Stimulated activated CD4-positive, alpha-beta T cell treated with anti-CD3 and anti-CD28 coated beads, Interleukin-12 subunit alpha, Interleukin-12 subunit beta, amount 100 ng/mL, for 4 hours (primary cell): ENCODE measurements at places on chromosomes 16 and 17.

DNA sequence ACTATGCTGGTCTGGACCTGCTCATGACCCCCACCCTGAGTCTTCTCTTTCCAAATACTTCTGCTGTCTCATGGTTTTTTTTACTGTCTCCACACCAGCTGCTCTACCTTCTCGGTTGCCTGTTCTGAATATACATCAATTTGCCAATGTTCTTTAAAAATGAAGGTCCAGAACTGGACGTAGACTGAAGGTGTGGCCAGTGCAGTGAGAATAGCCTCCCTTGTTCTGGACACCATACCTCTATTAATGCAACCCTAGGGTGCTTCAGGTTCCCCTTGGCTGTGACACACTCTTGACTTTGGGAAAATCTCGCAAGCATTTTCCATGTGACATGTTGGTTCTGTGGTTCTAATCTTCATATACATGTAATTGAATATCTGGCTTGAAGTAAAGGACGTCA lies 15.3 kb upstream of the IL21R start:
- no peak for DNase-seq

DNA sequence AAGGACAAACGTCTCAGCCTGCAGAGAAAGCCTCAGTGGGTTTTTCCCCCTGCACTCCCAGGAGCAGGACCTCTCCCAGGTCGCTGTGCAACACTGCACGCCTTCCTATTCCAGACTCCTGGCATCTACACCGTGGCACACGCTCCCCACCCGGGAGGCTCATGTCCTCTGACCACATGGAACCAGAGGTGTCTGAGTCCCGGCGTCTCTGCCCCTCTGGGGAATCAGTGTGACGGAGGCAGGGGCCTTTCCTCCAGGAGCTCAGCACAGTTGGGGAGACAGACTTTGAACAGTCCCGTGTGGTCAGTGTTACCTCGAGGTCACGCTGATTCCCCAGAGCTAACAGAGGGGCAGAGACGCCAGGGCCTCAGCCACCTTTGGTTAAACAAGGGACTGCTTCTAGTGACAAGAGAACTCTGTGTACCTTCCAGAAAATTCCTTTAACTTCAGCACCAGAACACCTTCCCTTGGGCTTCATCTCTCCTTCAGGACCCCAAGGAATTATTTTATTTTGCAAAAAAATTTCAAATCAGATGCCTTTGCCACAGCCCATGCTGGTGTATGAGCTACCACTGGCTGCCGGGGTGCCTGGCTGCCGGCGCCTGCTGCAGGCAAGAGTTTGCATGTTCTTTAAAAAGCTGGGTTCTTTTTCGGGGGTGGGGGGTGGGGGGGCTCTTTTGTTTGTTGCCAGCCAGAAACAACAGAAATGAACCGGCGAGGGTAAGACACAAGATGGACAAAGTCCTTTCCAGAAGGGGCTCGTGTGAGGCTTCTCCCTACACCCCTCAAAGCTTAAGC lies 6.6 kb downstream of the CANT1 start:
- DNase-seq: no peak

- DNase-seq: no peak
Observed at GRCh38 chr16:31005350-31006085, 4.9 kb downstream of the STX1B start.

GRCh38 chr16:55976815-55977214 lies 101.6 kb upstream of the CES5A start:
- DNase-seq: no peak

GRCh38 chr16:471353-472198 lies 46.1 kb downstream of the RAB11FIP3 start:
- no peak for DNase-seq

DNA sequence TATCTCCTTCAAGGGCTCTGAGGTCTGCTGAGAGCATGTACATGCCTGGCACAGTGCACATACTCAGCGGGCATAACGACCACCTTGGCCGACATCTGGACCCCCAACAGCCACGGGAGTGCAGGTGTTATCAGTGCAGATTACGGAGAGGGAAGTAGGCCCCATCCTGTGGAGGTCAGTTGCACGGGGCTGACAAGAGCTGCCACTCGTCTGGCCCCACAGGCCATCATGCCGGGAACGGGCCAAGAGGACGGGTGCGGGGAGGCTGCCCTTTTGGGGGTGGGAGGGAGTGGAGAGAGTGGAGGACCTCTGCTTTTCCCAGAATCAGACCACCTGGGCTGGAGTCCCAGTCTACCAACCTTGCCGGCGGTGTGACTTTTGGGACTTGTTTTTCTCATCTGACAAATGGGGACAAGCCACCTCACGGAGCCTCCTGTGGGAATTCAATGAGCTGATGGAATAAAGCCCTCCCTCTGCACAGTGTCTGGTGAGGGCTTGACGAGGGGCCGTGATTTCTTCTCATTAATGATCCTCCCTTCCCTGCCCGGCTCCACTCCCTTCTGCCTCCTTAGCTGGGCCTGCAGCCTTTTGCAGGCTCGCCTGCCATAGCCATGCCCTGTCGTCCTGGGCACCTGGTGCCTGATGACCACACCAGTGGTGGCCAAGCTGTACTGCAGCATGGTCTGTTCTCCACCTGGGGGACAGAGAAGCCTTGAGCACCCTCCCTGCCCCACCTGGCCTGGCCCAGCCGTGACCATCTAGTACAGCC lies 4.6 kb downstream of the PRSS33 start:
- no peak for DNase-seq

DNA sequence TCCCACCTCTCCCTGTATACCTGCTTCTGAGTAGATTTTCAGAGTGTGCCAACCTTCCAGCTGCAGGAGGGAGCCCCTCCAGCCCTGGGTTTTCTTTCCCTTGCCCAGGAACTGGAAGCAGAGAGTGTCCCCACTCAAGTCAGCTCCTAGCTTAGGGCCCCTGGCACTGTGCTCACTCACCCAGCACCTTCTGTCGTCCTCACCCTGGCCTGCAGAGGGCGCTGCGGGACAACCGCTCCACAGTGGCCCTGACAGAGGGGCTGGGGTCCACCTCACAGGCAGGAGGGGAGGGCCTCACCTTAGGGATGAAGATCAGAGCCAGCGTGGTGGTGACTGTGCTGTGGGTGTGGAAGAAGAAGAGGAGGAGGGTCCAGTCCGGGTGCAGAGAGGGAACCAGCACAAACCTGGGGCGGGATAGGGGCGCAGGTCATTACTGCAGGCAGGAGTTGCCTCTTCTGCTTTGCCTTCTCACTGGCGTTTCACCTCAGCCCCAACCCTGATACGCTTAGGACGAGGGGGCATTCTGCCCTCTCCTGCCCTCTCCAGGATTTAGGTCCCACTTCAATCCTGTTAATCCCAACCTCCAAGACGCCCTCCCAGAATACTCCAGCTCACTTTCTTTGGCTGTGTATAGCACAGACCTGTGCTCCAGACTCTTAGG lies 10.0 kb downstream of the GPR179 start:
- DNase-seq: peak; percentile 30

DNA sequence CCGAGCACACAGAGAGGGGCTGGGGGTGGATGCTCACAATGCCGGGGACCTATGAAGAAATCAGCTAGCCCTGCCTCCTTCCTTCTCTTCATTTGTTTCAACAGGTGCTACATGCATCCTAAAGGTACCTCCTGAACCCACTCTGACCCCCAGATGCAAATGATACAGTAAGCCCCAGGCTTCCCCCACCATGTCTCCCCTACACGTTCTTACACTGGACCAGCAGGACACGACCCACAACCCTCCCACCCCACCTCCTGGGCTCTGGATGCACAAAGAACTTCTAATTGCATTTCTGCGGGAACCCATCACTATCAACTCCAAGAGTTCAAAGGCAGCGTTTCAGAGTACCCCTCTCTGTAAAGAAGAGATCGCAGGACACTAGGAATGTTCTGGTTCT lies 2.1 kb downstream of the XYLT1 start:
- DNase-seq: no peak

DNA sequence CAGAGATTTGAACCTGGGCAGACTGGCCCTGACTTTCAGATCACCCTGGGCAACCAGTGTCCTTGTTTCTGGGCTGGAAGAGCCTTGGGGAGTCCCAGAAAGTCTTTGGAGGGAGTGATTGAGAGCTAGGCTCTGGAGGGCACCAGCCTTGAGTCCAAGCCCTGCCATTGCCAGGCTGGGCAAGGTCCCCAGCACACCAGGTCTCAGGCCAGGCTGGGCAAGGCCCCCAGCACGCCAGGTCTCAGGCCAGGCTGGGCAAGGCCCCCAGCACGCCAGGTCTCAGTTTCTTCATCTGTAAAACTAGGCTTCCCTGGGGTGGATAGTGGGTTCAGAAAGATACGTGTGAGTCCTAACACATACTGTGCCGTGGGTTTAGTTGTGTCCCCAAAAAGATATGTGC lies 135.0 kb downstream of the IRF8 start:
- DNase-seq: no peak

DNA sequence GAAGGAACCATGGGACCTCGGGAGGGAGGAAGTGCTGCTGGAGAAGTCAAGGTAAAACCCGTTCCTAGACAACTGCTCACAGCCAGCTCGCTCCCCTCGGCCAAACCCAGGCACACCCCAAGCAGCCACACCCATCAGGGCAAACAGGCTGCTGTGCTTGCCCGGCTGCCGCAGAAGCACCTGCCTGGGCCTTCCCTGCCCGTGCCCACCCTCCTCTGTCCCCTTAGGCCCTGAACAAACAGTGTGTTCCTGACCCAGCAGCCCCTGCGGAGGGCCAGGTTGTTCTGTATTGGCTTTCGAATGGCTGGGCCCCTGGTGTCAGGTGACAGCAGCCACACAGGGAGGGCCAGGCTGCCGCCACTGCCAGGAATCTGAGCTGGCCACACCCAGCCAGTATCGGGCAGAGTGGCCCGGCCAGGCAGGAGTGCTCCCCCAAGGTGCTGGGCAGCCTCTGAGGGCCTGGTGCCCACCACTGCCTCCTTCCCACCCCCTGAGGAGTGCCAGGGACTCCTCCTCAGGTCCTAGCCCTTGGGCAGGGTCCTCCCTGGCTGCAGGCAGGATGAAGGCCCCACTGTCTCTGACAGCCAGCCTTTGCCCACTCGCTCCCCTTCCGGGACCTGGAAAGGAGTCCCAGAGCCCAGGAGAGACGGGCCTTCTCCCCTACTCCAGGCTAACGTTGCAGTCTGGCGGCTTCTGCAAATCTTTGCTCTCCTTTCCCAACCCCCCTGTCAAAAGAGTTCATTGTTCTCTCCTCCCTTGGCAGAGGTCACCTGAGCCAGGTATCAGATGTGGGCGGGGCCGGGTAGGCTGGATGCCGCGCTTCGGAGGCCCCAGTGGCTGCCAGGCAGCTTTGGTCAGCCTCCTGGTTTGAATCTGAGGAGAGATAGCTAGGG lies 24.0 kb downstream of the LLGL2 start:
- DNase-seq: no peak

- no peak for DNase-seq
Observed at GRCh38 chr17:18963126-18964017, 11.4 kb downstream of the SLC5A10 start.

DNA sequence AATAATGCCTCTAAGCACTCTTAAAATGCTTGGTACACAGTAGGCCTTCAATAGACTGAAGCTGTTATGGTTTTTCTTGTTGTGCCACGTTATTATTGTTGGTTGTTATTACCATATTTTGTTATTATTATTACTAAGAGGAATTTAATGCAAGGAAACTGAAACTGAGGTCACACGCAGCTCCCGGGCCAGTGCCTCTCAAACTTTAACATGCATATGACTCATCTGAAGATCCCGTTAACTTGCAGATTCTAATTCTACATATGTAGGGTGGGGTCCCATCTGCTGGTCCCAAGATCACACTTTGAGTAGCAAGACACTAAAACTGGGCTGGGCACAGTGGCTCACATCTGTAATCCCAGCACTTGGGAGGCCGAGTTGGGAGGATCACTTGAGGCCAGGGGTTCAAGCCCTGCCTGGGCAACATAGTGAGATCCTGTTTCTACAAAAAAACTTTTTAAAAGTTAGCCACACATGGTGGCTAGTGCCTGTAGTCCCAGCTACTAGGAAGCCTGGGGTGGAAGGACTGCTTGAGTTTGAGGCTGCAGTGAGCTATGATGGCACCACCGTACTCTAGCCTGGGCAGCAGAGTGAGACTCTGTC lies 888 bp downstream of the ACSM5 start:
- DNase-seq: no peak

- DNase-seq: no peak
Observed at GRCh38 chr17:2749058-2749783, at the start of gene CCDC92B. CCDC92B (minus strand) TSS chr17:2749652; CDS start chr17:2735145, 14,507 bp downstream.

DNA sequence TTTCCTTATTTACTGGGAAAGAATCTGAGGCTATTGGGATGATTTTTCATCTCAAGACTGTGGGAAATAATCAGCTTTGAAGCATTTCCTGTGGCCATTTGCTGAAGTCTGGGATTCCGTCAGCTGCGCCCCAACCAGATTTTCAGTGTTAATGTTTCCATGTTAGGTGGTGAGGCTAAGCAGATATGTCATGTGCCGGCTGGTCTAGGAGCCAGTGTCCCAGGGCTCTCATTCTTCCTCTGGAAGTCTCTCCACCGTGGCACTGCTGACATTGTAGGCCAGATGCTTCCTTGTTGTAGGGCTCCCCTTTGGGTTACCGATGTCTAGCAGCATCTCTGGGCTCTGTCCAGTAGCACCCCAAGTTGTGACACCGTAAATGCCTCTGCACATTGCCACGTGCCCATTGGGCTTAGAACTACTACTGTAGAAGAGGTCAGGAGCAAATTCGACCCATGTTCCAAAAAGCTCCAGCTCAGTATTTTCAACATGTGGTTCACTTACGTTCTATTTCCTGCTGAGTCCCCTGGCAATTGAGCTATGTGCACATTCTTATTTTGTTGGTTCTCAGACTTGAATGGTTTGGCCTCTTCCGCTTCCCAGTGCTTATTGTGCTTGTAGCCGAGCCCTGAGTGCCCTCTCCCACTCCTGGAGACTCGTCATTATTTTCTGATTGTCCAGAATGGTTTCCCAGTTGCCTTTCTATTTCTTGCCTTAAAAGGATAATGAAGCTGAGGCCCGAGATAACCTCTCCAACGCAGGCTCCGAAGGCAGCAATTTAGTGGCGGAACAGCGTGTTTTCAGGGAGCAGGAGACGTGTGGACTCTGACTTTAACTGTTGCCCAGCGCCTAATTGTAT lies 82.2 kb downstream of the SPECC1 start:
- no peak for DNase-seq

- peak; percentile 10 for DNase-seq
Observed at GRCh38 chr16:10514369-10515055, 65.9 kb downstream of the EMP2 start.

DNA sequence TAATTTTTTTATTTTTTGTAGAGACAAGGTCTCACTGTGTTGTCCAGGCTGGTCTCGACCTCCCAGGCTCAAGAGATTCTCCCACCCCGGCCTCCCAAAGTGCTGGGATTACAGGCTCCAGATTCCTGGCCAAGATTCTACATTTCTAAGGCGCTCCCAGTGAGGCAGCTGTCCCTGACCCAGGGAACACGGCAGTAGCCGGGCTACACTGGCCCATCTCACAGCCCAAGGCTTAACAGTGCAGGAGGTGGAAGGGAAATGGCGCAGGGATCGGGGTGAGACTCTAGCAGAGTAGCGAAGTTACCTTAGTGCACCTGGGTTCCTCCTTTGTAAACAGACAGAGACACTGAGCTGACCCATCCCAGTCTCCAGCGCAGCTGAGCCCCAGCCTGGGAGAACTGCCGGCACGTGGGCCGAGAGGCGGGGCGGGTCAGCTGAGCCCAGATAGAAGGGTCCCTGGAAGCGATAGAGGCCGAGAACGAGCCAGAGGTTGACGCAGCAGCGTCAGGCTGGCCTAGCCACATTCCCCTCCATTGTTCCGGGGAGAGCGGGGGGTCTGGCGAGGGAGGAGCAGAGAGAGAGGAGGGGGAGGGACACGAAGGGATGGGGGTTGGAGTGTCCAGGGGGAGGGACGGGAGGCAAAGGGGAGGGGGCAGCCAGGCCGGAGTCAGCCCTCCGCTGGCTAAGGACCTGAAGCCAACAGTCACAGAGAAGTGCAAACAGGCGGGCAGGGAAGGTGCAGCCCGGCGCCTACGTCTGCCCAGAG lies 2.5 kb downstream of the CARHSP1 start:
- no peak for DNase-seq
